ENCODE measurements at places on chromosomes 1 and 21.

GRCh38 chr21:32861866-32862265 lies 90.3 kb upstream of the PAXBP1 start:
- DNase-seq, result no peak

GRCh38 chr1:90919900-90920299 lies 101.9 kb downstream of the ZNF644 start:
- DNase-seq, result no peak

GRCh38 chr1:31575369-31576140 lies 760 bp upstream of the TINAGL1 start:
- DNase-seq, result no peak

DNA sequence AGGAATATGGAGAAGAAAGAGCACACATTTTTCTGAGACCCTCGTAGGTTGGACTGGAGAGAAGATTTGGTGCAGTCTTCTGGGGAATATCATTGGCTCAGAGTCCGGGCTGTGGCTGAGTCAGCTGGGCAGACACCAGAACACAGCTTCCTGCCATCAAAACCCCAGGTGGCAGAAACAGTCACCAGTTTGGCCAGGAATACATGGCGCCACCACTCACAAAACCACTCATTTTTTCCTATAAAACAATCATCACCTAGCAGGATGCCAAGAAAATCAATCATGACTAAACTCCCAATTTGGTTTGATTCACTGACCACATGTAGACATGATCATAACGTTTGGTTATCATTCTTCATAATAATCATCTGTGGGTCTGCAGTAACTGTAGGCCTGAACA lies 178.1 kb upstream of the PBX1 start:
- DNase-seq, result no peak

- no peak for DNase-seq
Measured at GRCh38 chr1:205287767-205288559, 33.6 kb downstream of the NUAK2 start.

DNA sequence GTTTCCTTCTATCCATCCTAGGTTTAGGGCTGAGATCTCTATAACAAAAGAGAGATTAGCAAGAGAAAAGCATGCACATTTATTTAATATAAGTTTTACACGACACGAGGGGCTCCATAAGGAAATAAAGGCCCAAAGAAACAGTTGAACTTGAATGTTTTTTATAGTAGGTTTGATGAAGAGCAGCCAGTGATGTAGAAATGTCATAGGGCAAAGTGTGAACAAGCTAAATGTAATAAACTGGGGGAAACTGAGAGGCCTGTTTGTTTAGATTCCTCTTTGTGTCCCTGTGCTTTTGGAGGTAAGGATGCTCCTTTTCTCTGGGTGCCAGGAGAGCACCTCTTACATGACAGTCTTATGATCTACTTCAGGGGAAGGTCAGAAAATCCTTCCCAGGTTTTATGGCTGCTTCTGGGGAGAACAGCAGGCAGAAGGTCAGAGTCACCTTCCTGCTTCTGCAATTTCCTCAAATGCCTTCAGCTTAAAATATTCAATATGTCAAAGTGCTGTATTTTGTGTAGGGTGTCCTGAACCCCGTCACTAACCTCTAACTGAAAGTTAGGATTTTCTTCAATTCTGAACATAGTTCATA lies 9.5 kb upstream of the HORMAD1 start:
- DNase-seq, result no peak

- no peak for DNase-seq
Measured at GRCh38 chr1:88982055-88982454, 10.4 kb downstream of the KYAT3 start.

GRCh38 chr1:165570078-165570477 lies 26.3 kb downstream of the LRRC52 start:
- no peak for DNase-seq

DNA sequence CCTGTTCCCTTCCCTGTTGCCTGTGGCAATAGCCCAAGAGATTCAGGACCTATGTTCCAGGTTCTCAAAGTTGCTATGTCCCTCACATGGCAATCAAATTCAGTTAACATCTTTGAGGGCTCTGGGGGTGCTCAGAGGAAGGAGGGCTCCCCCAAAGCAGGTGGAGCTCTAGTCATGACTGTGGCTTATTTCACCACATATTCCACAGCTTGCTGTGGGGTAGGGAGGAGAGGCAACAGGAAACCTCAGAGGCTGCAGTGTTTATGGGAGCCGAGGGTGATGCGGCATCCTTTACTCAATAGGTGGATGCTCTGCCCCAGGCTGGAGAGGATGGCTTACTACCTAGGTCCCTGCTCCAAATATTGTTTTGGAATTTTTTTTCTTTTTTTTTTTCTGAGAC lies 1.2 kb upstream of the MKNK1 start:
- no peak for DNase-seq

DNA sequence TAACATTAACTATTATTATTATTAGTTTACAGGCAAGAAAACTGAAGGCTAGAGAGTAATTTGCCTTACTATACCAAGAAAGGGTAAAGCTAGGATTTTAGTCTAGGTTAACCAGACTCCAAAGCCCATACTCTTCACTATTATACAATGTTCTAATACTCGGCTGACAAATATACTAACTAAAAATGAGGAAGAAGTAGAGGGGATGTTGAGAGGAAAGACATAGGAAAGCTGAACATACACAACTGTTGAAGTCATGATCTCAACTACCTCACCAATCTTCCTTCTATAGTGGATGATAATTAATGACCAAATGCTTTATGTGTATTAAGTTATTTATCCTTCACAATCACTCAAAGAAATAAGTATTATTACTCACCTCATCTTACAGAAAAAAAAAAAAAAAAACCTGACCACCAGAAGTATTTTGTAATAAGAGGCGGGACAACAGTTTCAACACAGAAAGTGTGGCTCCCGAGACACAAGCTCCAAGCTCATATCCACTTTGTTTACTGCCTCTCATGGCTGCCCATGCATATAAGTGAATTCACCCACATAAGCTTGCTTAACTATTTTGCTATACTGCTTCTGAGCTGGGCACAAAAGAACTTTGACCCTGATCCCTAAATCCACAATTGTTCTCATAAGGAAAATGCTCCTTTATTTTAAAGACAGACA lies 78.0 kb downstream of the USP1 start:
- DNase-seq, result no peak

- no peak for DNase-seq
Measured at GRCh38 chr21:40272037-40272436, 404.8 kb downstream of the PCP4 start.
